H1 (cell line): ENCODE measurements at places on chromosomes 1 and 21. TPM values are rescaled to one million over a fixed set of nuclear protein-coding genes. Genes with fewer than 3 reads are reported as not detected.

GRCh38 chr1:116389013-116389412 lies 16.0 kb downstream of the ATP1A1 start:
- H3K4me1 ChIP-seq = no peaks in the 10 kb centered on the region
- H3K27ac ChIP-seq = no peak overlapping the region
- no peak for DNase-seq
- peaks cover 92% of the 10 kb centered on the region for H3K36me3 ChIP-seq
- H3K4me3 ChIP-seq = no peak overlapping the region
- H3K27me3 ChIP-seq = no peaks in the 10 kb centered on the region

CCDC185 gene
- total RNA-seq = not detected in 2 replicates

LCK gene
- total RNA-seq = 71.6 and 75.3 TPM in 2 replicates

DNA sequence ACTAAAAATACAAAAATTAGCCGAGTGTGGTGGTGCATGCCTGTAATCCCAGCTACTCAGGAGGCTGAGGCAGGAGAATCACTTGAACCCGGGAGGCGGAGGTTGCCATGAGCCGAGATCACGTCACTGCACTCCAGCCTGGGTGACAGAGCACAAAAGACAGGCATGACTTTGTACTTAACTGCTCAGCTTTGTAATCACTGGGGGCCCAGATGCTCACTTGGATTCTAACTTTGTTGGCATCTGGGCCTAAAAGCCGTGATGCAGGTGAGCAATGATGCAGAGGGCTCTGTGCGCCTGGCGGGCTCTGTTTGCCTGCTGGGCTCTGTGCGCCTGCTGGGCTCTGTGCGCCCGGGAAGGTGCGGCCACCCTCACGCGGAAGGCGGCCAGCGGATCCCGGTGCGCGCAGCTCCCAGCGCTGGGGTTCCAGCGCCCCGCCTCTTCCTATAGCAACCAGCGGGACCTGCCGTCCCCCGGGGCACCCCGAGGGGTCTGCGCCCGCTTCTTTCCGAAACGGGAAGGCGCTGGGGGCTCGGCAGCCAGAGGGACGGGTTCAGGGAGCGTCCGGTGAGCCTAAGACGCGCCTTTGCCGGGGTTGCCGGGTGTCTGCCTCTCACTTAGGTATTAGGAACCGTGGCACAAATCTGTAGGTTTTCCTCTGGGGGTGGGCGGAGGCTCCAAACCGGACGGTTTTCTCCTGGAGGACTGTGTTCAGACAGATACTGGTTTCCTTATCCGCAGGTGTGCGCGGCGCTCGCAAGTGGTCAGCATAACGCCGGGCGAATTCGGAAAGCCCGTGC lies 31.7 kb downstream of the PRMT2 start:
- no peaks in the 10 kb centered on the region; the same call in 1 of the 2 replicates for H3K36me3 ChIP-seq
- no peak for DNase-seq
- peak overlapping the region; percentile 65 for H3K4me3 ChIP-seq

DNA sequence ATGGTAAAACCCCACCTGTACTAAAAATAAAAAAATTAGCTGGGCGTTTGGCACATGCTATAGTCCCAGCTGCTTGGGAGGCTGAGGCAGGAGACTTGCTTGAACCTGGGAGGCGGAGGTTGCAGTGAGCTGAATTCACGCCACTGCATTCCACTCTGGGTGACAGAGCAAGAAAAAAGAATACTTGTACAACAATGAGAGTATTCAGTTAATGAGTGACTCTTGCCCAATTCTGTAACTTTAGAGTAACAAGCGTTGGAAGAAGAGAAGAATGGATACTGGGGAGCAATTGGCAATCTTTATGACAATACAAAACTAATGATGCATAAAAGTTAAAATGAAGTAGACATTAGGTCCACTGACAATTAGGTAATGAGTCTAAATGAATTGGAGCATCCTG lies 10.5 kb downstream of the ANXA9 start:
- H3K4me3 ChIP-seq = no peak overlapping the region
- no peak overlapping the region for H3K27ac ChIP-seq
- no peaks in the 10 kb centered on the region for H3K27me3 ChIP-seq
- DNase-seq = no peak
- peaks cover under 1% of the 10 kb centered on the region; the same call in 1 of the 2 replicates for H3K36me3 ChIP-seq

DNA sequence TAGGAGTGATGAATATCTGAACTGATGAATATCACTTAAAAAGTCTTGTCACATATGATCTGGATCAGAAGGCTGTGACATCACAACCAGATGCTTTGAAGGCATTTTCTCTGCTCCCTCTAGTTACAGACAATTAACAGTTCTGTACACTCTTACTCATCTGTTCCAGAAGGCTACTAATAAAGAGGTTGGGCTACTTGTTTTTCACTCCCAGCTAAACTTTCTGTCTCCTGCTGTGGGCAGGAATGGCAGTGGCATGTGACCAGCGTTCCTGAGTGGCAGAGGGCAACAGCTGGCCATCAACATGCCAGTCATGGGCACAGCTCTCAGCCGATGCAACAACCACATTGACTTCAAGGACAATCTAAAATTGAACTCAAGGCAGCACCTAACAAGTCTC lies 66.7 kb downstream of the SLC45A1 start:
- H3K36me3 ChIP-seq = peaks cover 3% of the 10 kb centered on the region; the same call in 1 of the 2 replicates
- no peaks in the 10 kb centered on the region for H3K27me3 ChIP-seq
- 0 out of 2 replicates have a peak overlapping the region, but pooled peaks have one; percentile 0 for H3K27ac ChIP-seq
- peaks cover 18% of the 10 kb centered on the region for H3K4me1 ChIP-seq
- H3K4me3 ChIP-seq = no peak overlapping the region
- no peak for DNase-seq

GRCh38 chr1:180462102-180462501 lies 40.3 kb downstream of the ACBD6 start:
- H3K36me3 ChIP-seq = no peaks in the 10 kb centered on the region
- no peak for DNase-seq
- no peak overlapping the region for H3K4me3 ChIP-seq
- no peaks in the 10 kb centered on the region for H3K27me3 ChIP-seq
- no peak overlapping the region for H3K27ac ChIP-seq

COL6A2 gene
- 60.6 and 62.7 TPM in 2 replicates for total RNA-seq

- H3K4me1 ChIP-seq = peaks cover 2% of the 10 kb centered on the region
- H3K27me3 ChIP-seq = no peaks in the 10 kb centered on the region
- H3K36me3 ChIP-seq = peaks cover 3% of the 10 kb centered on the region; the same call in 1 of the 2 replicates
- H3K4me3 ChIP-seq = no peak overlapping the region
These were observed 9.0 kb upstream of the FUBP1 start for GRCh38 chr1:77987919-77988318.

- H3K4me1 ChIP-seq = no peaks in the 10 kb centered on the region
- H3K27me3 ChIP-seq = no peaks in the 10 kb centered on the region
- H3K27ac ChIP-seq = no peak overlapping the region
- no peak for DNase-seq
- no peaks in the 10 kb centered on the region for H3K36me3 ChIP-seq
- H3K4me3 ChIP-seq = no peak overlapping the region
These were observed 181.8 kb upstream of the ADGRL4 start for GRCh38 chr1:79188337-79188736.

DNA sequence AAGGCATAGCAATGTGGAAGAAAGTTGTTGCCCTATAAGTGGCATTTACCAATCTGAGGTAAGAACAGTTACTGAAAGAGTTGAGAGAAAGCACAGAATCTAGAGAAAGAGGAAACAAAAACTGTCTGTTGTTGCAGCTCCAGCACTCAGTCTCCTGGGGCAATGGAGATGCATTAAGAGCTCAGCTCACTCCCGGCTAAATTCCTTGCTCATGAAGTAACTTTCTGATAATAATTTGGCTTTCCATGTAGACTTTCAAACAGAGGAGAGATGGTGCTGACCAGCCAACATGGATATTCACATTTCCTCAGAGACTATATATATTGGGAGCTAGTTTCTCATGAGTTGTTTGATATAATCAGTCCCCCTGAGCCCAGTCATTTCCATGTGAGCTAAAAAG lies 135.3 kb downstream of the GDAP2 start:
- no peaks in the 10 kb centered on the region for H3K4me1 ChIP-seq
- H3K36me3 ChIP-seq = no peaks in the 10 kb centered on the region
- H3K27ac ChIP-seq = no peak overlapping the region
- no peak for DNase-seq

WDTC1 gene
- 17.5 and 18.7 TPM in 2 replicates for total RNA-seq

- no peaks in the 10 kb centered on the region for H3K36me3 ChIP-seq
- H3K27ac ChIP-seq = no peak overlapping the region
- DNase-seq = peak; percentile 89
- peaks cover 5% of the 10 kb centered on the region; the same call in 1 of the 2 replicates for H3K27me3 ChIP-seq
These were observed 20.6 kb upstream of the MYCL start for GRCh38 chr1:39922251-39922688.

- no peaks in the 10 kb centered on the region; the same call in 1 of the 2 replicates for H3K4me1 ChIP-seq
- H3K27me3 ChIP-seq = no peaks in the 10 kb centered on the region
- DNase-seq = no peak
- H3K36me3 ChIP-seq = no peaks in the 10 kb centered on the region
- H3K27ac ChIP-seq = no peak overlapping the region
- H3K4me3 ChIP-seq = no peak overlapping the region
These were observed 42.1 kb upstream of the SYT6 start for GRCh38 chr1:114195819-114196218.

DNA sequence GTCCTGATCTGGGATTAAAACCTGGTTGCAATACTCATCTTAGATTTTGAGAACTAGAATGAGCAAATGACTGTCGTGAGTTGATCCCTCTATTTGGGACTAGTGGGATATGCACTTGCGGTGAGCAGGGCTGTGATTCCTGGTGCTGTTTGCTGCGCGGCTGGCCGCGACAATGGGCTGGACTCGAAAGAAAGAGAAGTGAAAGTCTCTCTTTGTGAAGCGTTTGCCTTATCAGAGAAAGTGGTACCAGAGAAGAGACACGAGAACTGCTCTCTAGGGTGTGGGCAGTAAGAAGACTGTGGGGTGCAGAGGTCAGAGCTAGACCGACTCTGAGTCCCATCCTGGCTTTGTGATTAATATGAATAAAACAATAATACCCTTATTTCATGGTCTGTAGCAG lies 8.6 kb downstream of the ST6GALNAC3 start:
- no peaks in the 10 kb centered on the region for H3K27me3 ChIP-seq
- no peaks in the 10 kb centered on the region for H3K36me3 ChIP-seq
- H3K27ac ChIP-seq = no peak overlapping the region
- H3K4me3 ChIP-seq = no peak overlapping the region
- DNase-seq = no peak
- H3K4me1 ChIP-seq = no peaks in the 10 kb centered on the region; the same call in 1 of the 2 replicates

DNA sequence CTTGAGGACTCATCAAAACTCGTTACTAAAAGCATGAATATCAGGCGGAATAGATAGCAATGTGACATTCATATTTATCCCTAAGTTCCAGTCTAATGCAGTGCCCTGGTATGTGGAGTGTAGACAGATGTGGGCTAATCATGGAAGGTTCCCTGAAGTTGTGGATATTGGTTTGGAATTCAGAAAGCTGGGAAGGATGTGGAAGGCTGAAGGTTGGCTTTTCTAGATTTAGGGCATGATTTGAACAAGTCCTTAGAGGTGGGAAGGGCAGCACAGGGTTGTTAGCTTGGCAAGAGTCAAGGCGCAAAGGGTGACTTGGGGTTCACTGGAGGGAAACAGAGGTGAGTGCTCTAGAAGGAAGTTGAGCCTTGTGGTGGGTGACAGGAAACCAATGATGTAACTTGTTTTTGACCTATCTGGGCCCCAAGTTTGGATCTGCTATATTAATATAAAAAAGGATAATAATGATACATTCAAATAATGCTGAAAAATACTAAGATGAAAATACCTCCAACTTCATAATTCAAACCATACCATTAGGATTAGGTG lies 21.9 kb downstream of the LGALS8 start:
- no peaks in the 10 kb centered on the region for H3K27me3 ChIP-seq
- no peak overlapping the region for H3K4me3 ChIP-seq
- no peaks in the 10 kb centered on the region for H3K4me1 ChIP-seq
- H3K36me3 ChIP-seq = peaks cover 49% of the 10 kb centered on the region

- H3K4me1 ChIP-seq = peaks cover 4% of the 10 kb centered on the region
- no peaks in the 10 kb centered on the region for H3K36me3 ChIP-seq
- DNase-seq = no peak
- no peak overlapping the region for H3K4me3 ChIP-seq
These were observed 3.1 kb upstream of the TDRD5 start for GRCh38 chr1:179588425-179589024.

ADGRL2 gene
- total RNA-seq = 121 and 124 TPM in 2 replicates

GRCh38 chr1:6989212-6990159 lies 204.2 kb downstream of the CAMTA1 start:
- H3K36me3 ChIP-seq = no peaks in the 10 kb centered on the region
- no peaks in the 10 kb centered on the region for H3K27me3 ChIP-seq
- DNase-seq = no peak
- no peak overlapping the region for H3K4me3 ChIP-seq
- no peak overlapping the region for H3K27ac ChIP-seq
- H3K4me1 ChIP-seq = 0 out of 2 replicates have a peak, but pooled peaks cover 3% of the 10 kb centered on the region

DNA sequence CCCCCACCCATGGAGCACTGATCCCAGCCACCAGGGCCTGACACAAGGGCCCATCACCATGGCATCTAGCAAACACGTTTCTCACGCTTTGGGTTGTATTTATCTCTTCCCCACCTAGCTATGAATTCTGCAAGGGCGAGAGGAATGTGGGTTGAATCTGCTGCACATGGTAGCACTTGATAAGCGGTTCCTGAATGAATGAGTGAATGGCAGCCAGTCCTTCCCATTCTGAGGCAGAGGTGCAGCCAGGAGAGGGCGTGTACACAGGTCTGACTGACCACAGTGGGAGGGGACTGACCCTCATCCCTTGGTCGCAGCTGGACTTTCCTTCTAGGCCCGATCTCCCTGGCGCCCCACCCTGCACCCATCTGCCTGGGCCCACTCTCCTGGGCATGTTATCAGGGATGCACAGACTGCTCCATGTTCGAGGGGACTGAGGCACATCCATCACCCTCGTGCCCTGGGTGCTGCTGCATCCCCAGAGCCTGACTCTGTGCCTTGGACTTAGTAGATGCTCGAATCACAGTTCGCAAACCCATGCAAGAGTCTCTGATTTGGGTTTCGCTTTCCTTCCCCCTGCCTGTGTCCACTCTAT lies 1.0 kb downstream of the RD3 start:
- H3K36me3 ChIP-seq = no peaks in the 10 kb centered on the region
- no peak overlapping the region for H3K4me3 ChIP-seq
- no peaks in the 10 kb centered on the region for H3K27me3 ChIP-seq
- H3K27ac ChIP-seq = no peak overlapping the region
- DNase-seq = no peak
- no peaks in the 10 kb centered on the region for H3K4me1 ChIP-seq

DNA sequence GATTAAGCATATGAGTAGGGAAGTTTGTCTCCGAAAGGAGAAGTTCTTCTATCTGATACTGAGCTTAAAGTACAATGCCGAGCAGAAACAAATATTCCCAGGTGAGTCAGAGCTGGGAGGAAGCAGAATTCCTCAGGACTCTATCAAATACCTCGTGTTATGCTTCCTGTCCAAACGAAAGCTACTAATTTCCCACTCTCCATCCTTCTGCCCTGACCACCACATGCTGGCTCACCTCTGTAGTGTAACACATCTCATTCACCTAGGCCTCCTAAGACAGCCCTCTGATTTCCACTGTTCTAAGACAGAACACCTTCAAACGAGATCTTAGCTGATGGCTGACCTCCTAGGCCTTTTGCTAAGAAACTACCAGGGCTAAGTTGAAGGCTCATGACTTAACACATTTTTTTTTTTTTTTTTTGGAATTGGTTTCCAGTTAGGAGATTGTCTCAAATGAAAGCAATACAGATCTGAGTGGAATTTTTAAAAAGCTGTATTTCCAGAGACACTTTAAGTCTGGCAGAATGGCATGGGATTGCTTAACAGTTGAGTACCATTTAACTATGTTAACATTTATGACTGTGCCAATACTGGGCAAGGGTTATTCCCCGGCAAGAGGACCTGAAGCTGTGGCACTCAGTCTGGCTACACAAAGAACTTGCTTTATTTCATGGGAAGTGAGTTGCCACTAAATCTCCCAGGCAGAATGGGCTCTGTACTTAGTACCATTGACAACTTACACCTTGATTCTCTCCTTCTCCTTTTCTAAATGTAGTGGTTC lies 583.4 kb downstream of the DPYD start:
- no peaks in the 10 kb centered on the region for H3K27me3 ChIP-seq
- H3K4me1 ChIP-seq = no peaks in the 10 kb centered on the region
- no peak for DNase-seq
- no peak overlapping the region for H3K4me3 ChIP-seq
- H3K27ac ChIP-seq = no peak overlapping the region
